ENCODE measurements at places on chromosomes 11 and 22.

DNA sequence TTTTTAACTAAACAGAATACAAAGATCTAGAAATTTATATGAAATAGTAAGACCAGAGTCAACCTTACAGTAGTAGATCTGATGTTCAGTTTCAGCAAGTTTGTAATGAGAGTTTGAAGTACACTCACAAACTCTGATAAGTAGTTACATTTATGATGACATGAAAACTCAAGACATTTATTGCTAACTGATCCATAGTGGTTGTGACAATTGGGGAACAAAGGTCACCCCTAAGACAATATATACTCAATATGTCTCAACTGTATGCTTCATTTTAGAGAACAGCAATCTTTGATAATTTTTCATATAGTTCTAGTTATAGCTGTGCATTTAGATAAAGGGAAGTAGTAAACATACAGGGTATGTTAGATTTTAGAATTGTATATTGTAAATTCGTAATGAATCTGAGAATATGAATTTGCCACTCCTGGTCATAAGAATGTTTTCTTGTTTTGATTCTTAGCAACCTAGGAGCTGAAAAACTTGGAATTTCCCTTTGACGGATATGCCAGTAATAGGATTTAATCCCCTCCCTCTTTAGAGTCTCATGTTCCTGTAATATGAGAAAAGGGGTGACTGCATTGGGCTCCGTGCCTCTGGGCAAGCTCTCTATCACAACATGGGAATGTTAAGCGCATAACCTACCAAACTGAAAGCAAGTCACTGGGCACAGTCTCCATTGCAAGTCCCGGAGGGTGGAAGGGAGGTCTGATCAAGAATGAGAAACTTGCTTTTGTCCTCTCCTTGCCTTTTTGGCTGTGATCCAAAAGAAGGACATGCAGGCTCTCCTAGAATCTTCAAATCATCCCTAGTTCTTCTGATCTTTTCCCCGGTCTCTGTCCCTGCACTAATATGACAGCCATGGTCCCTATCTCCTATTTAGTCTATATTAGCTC, 11.4 kb downstream of the OR10D3 start:
- no peak for DNase-seq

GRCh38 chr11:73147771-73148681, 5.9 kb upstream of the FCHSD2 start:
- DNase-seq, result no peak

- no peak for DNase-seq
Observed at GRCh38 chr22:48554893-48555572, 1272.6 kb downstream of the BRD1 start.

DNA sequence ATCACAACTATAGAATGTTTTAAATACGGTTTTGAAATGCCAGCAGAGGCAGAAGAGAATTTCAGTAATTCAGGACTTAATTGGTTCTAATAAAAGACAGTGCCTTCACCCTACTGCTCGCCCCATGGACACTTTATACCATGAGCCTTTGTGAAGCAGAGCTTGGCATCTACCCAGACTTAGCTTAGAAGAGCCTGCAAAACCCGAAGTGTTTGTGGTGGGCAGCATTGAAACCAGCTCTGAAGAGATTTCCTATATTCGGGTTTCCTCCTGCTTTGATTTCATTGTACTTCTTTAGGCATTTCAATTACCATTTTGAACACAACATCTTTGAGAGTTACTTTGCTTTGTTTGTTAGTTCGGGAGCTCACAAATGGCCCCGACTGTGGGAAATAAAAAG, 185.1 kb upstream of the MTNR1B start:
- DNase-seq, result no peak

- DNase-seq, result peak; percentile 48
Observed at GRCh38 chr22:20205964-20206708, 55.3 kb upstream of the CCDC188 start.

DNA sequence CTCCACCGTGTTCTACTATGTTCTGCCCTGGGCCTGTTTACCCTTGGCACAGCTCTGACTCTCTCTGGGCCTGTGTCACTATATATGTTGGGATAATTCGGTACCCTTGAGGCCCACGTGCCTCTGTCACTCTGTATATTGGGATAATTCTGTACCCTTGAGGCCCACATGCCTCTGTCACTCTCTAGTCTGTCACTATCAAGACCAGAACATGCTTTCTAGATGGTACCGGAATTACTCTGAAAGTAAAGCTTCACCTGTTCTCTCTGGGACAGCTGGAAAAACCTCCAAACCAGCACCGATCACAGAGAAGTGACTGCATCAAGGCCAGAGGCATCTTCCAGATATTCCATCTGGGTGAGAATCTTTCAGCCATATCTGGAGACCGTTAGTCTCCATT, 9.3 kb upstream of the FCHSD2 start:
- DNase-seq, result no peak

DNA sequence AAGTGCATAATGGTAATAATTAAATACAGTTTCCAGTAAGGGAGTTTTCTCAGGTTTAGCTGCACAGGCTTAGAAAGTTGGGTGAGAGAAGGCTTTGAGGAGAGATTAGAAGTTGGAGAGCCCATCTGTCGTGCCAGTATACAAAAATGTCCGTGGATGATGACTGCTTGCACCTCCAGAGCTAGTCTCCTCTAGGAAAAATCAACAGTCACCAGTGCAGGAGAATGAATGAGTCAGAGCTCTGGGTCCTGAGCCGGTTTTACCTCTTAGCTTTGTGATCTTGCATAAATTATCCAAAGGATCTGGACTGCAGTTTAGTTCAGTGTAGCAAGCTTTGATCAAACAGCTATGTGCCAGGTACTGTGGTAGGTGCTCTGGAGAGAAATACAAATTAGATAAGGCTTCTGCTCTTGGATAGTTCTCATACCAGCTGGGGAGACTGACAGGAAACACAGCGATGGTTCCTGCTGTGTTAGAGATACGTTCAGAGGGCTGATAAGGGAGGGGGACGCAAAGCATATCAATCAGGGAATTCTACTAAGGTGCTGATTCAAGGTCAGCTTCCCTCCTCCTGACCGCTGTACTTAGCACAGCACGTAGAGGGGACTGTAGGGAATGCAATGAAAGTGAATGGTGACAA, 125.9 kb downstream of the TEAD1 start:
- no peak for DNase-seq

GRCh38 chr11:128482512-128483191, 104.7 kb downstream of the ETS1 start:
- DNase-seq, result no peak

- DNase-seq, result peak; percentile 78
Observed at GRCh38 chr11:118338637-118339061, 3.9 kb downstream of the CD3D start.

- no peak for DNase-seq
Observed at GRCh38 chr11:130710497-130711012, 205.7 kb downstream of the SNX19 start.

DNA sequence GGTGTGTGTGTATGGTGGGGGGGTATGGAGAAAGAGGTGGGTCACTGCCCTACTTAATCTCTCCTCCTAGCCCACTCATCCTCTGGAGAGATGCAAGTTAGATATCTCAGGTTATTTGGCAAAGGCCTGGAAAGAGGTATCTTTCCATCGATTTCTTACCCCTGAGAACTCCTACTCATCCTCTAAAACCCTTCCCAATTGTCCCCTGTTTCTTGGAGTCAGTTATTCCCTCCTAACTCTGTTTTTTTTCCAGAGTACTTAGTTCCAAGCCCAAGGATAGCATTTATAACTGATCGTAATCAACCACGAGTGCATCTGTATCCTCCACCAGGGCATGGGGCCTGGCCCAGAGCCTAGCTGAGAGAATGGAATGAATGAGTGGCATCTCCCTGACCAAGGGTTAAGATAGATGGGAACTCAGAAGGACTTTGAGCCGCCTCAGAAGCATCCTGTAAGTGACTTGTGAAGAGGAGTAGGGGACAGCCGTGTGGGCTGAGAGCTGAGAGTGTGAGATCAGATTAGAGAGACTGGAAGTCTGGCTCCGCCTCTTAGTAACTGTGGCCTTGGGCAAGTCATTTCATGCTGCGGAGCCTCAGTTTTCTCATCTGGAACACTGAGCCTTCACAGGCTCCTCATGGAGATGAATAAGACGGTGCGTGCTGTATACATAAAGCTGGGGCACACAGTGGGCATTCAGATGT, 16.2 kb downstream of the CD6 start:
- no peak for DNase-seq

DNA sequence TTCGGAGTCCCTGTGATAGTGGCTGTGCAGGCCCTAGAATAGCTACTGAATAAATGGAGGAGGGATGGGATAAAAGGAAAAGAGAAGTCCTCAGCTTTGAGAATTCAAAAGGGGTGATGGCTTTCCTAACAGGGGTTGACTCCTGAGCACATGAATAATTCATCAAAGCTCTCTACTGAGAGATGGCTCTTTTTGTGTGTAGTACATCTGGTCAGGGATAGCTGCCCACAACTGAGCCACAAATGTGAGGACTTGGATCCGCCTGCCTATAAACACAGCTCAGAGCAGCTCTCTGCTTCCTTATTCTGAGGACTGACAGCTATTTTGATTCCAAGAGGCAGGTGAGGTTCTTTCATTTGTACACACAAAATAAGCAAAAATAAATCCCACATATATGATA, 82.3 kb downstream of the USP35 start:
- no peak for DNase-seq

GRCh38 chr11:44564166-44564565, 1.3 kb upstream of the CD82 start:
- DNase-seq, result no peak
